CD4-positive, alpha-beta T cell treated with Interleukin-1 beta for 1 hour (primary cell): ENCODE measurements at places on chromosomes 1 and 21.

DNA sequence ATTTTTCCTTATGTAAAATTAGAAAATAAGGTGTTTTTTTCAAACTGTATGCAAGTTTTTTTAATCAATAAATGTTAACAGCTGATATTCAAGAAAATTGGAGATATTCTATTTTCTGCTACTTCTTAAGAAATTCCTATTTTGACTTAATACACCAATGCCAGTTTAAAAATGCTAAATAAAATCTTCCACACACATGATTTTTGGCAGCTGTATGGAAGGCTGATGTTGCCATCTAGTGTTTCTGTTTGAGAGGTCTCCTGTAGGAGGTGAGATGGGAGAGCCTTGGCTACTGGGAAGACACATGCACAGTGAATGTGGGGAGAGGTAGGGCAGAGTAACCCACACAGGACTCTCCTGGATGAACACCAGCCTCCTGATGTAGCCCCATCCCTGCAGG, 29.2 kb upstream of the OR2B11 start:
- peak; percentile 46 for DNase-seq

- DNase-seq = peak; percentile 46
These were observed 12.6 kb downstream of the FTCD start for GRCh38 chr21:46142582-46143473.

GRCh38 chr1:40783001-40783905, at the start of gene KCNQ4:
KCNQ4 (plus strand) TSS chr1:40783787; CDS start chr1:40784094, 307 bp downstream.
- DNase-seq = no peak

DNA sequence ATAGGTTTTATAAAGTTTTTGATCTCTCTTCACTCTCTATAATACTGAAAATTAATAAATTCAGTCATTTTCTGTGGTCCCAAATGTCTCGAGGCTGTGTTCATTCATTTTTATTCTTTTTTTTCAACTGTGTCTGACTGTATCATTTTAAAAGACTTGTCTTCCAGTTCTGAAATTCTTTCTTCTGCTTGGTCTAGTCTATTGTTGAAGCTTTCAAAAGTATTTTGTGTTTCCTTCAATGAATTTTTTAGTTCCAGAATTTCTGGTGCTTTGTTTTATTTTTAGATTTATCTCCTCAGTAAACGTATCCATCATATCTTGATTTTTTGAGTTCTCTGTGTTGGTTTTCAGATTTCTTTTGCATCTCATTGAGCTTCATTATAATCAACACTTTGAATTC, 161.0 kb upstream of the CHRM3 start:
- DNase-seq = no peak

GRCh38 chr1:187078916-187079315, 250.2 kb downstream of the PLA2G4A start:
- DNase-seq = no peak

- DNase-seq = no peak
These were observed 9.2 kb downstream of the GPR157 start for GRCh38 chr1:9119745-9120144.

- DNase-seq = no peak
These were observed 3.2 kb downstream of the DMBX1 start for GRCh38 chr1:46492871-46493270.

DNA sequence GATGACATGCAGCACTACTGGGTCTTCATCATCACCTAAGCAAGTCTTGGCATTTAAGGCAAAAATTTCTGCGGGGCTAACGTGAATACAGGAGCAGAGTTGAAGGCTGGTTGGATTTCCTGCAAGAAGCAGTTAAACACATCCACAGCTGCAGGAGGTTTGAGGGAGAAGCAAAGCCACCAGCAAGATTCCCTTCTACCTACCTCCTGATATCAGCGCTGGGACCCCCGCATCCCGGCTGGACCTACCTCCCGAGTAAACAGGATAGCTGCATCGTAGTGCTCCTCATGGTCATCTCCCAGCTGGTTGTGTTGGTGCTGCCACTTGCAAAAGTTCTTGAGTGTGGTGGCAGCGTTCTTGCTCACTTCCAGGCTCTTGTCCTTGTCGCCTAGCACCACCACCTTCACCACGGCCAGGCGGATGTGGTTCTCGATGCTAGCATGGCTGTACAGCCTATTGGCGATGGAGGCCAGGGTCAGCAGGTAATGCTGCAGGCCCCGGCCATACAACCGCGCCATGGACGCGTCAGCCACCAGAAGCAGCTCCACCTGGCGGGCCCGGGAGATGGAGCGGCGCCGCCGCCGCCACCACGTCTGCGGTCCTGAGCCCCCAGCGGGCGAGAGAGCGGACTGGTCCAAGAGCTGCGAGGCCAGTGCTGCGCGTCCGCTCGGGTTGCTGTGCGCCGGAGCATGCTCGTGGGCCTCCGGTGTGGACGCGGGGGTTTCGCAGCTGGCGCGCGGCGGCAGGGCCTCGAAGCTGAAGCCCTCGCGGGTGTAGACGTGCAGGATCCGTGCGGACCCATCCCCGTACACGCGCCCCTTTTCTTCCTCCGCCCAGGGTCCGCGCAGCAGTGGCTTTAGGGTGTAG, 1.6 kb downstream of the ADAMTS5 start:
- no peak for DNase-seq

GRCh38 chr1:39818482-39818881, 29.8 kb upstream of the BMP8B start:
- DNase-seq = no peak

DNA sequence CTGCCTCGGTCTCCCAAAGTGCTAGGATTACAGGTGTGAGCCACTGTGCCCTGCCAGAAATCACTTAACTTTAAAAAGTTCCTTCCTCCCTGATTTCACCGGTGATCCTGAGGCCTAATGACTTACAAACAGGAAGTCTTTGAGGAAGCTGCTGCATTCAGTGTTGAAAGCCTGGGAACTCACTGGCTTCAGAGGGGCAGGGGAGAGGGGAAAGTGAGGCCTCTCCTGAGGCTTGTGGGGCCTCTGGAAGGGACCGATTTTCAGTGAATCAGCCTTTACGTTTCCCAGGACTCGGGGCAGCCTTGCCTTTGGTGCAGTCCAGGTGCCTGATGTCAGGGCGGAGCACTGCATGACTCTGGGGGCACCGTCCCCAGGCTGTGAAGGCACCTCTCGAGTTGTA, 30.1 kb upstream of the ARHGEF10L start:
- DNase-seq = peak; percentile 1

DNA sequence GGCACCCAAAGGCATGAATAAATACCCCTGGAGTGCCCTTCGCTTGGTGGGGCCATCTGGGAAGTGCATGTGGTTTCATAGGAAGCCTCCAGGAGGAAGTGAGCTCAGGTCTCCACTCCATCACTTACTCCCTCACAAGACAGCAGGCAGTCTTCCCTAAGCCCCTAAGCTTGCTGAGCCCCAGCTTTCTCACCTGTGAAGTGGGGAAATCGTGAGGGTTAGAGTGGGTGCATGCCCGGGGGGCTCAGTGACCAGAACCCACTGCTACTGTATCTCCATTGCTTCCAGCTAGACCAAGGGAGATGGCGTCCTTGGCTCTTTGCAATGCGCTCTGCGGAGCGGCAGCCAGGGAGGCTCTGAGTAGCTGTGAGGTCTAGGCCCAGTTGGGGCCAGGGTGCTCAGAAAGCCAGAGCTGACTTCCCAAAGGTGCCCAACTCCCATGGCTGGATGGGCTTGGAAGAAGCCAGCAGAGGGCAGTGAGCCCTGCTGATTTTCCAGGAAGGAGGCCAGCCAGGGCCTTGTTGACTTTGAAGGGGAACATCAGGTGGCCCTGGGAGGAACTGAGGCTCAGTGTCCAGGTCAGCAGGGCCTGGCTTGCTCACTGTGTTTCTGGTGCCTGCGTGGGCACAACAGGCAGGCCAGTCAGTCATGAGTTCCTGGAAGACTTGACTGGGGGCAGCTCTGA, 27.3 kb downstream of the CDCP2 start:
- no peak for DNase-seq

- no peak for DNase-seq
These were observed 112.7 kb downstream of the FGGY start for GRCh38 chr1:59409549-59409948.

DNA sequence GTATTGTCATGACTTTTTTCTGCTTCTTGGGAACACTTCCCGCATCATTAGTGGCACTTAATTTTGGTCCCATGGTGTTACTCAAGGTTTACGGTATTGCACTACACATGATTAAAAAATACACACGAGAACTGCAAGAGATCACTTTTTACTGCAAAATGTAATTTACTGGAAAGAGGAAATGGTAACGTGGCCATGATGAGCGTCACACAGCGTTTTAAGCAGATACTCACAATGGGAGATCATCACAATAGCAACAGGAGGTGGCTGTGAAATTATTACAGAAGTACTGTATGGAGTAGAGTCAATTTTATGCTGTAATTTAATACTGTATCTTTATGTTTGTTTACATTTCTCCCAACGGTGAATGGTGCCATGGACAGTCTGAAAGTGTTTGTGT, 1510.3 kb downstream of the AMY1C start:
- DNase-seq = no peak

GRCh38 chr1:24275104-24275410, 44.1 kb upstream of the GRHL3 start:
- DNase-seq = no peak

GRCh38 chr1:213661302-213661701, 326.5 kb upstream of the PROX1 start:
- DNase-seq = no peak

GRCh38 chr21:34355570-34355969, 8.2 kb upstream of the KCNE2 start:
- no peak for DNase-seq

GRCh38 chr21:44969931-44970755, 30.3 kb downstream of the SLX9 start:
- no peak for DNase-seq

- DNase-seq = no peak
These were observed 45.1 kb upstream of the EPS15 start for GRCh38 chr1:51564124-51564523.

GRCh38 chr1:7564137-7564536, 207.0 kb upstream of the VAMP3 start:
- DNase-seq = no peak

DNA sequence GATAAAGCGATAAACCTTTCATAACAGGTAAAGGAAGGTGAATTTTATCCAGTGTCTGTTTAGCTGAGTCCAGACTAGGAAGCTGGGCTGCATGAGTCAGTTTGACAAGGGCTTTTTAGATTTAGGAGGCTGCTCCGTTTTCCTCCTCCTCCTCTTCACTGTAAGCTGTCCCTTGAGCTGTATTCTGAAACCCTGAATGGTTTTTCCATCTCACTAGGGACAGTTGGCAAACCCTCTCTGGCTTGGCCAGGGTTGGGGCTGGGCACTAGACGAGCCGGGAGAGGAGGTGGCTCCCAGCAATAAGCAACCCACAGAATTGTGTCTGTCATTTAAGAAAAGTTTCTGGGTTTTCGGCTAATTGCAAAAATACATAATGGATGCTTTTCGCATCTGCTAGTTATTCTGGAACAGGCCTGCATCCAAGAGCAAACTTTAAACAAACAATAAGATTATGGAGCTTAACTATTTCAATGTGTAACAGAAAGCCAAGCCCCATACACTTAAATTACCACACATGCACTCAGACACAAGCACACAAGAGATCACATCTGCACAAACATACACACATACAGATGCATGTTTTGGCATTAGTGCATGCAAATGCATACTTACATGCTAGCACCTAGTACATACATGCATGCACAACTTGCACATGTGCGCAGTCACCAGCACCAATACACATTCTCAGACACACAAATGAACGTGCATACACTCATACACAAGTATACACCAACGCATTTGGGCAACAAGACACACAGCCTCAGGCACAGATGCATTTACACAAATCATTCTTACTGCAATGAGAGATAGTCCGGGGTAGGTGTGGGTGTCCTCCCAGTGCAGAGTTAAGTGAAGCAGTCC, 27.8 kb upstream of the FOXE3 start:
- DNase-seq = no peak

DNA sequence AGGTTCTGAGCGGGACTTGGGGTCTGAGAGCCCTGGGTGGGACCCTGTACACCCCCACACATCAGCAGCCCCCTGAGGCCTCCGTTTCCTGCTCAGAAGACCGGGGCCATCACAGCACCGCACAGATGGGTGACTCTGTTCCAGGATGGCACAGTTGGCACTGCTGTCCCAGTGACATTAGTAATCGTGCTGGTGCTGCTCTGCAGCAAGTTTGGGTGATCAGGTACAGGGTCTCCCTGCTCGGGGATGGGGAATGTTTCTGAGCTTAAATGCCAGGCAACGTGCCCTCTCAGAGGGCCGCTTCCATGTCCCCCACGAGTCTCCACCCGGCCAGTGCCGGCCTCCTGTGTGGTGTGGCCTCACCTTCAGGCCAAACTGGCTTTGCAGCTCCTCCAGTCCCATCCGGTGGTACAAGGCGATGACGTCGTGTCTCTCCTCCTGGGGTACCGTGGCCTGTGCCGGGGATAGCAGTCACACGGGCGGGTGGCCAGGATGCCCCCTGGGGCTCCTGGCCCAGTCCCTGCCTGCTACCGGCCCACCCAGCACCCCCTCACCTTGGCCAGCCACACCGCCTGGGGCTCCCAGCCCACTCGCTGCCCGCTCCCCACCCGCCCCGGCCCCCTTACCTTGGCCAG, 17.1 kb downstream of the PRXL2B start:
- DNase-seq = no peak

- no peak for DNase-seq
These were observed 49.0 kb downstream of the CLDN17 start for GRCh38 chr21:30117631-30118030.

DNA sequence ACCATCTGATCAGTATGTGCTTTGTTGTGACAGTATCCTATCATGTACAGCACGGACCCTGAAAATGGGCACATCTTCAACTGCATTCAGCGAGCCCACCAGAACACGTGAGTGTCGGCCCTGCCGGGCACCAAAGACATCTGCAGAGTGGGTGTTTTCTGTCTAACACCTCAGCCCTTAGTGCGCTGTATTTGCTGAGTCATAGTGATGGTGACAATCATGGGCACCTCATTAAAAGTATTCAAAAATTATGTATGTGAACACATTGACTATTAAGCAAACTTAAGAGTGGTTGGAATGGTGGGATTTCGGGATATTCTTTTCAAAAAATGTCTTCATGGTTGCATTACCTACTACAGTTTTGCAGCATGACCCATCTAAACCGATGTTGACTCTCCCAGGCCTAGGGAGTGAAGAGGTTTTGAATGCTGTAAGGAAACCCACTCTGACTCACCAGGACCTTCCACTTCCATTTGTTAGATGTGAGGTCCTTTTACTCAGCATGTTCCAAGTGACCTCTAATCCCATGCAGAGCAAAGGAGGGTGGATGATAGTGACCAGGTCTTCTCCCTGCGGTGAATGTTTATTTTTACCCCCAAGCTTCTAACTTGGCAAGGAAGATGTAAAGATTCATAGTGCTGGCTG, 20.1 kb downstream of the MGST3 start:
- no peak for DNase-seq

DNA sequence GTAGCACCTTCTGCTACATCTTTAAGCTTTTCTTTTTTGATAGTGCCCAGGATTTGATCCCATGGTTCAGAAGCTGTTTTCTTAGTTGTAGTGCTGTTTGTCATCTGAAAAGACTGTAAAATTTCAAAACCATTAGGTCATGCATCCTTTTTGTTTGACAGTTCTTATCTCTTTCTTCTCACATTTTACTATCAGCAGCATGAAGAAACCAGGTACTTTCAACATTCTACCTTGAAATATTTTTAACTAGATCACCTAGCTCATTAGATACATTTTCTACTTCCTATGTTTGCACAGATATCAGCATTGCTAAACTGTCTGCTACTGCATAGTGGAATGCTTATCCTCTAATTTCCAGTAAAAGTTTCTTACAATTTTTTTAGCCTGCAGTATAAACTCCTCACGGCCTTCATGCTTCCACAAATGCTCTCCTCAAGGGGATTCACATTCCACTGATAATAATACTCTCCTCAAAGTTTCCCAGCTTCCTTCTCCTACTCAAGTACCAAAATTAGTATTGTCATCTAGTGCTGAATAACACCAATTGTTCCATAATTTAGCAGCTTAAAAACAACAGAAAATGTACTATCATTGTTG, 243.9 kb upstream of the ZRANB2 start:
- DNase-seq = no peak

GRCh38 chr1:153670257-153670858, 435 bp downstream of the ILF2 start:
- DNase-seq = peak; percentile 26
